HFFc6 (cell line): ENCODE measurements at places on chromosomes 3 and 15. TPM values are rescaled to one million over a fixed set of nuclear protein-coding genes. Genes with fewer than 3 reads are reported as not detected.

Gene TRIP4
- total RNA-seq, result 29.6 and 29.9 TPM in 2 replicates

Gene GALNT15
- total RNA-seq, result 5.3 to 6.4 TPM (median 5.5 TPM) in 3 replicates

Gene LTF
- total RNA-seq, result 0.27 TPM in 1 of 3 replicates, not detected in the others

Gene GOLGA8A
- 2.1 and 2.9 TPM in 2 replicates for total RNA-seq

Gene PATL2
- 0.10 TPM in 1 of 3 replicates, not detected in the others for total RNA-seq

Gene C3orf80
- total RNA-seq, result 0.26 to 0.56 TPM (median 0.51 TPM) in 3 replicates

Gene HCLS1
- total RNA-seq, result 0.69 to 6.3 TPM (median 0.90 TPM) in 3 replicates

Gene PPCDC
- 9.8 to 12.0 TPM (median 10.4 TPM) in 3 replicates for total RNA-seq

Gene ADAMTS17
- total RNA-seq, result not detected in 3 replicates

Gene SLC2A2
- total RNA-seq, result not detected in 2 replicates

DNA sequence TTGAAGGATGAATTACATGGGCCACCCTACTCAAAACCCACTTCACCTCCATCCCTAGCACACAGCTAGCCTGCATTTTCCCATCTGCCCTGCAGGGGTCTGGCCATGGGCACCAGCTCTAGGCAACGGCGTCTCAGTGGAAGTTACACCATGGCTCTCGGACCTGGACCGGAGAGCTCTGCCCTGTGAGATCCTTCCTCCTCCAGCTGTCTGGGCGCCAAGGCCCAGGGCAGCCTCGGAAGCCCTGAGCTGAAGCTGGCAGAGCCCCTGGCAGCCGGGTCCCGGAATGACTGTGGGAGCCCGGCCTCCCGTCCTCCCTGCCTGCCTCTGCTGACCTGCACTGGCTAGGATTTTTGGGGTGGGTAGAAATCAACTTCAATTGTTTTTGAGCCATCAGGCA lies 98.9 kb downstream of the CHSY1 start:
- no peak for DNase-seq

DNA sequence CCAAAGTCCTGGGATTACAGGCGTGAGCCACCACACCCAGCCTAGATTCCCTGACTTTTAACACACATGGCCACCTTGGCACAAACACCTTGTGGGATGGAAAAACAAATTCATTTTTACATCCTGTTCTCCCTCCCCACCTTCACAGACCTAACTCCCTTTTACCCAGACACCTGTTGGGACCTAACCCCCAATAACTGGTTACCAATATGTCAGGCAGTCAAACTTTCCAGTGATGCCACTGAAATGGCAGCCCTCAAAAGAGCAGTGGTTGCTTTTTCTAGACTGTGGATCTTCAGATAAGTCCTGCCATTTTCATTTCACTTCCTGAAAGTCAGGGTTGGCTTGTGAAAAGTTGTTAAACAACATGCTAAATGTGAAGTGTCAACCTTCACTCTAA lies 34.9 kb downstream of the SIN3A start:
- DNase-seq, result no peak

- peak; percentile 25 for DNase-seq
Measured at GRCh38 chr3:11690863-11691766, 47.4 kb upstream of the VGLL4 start.

DNA sequence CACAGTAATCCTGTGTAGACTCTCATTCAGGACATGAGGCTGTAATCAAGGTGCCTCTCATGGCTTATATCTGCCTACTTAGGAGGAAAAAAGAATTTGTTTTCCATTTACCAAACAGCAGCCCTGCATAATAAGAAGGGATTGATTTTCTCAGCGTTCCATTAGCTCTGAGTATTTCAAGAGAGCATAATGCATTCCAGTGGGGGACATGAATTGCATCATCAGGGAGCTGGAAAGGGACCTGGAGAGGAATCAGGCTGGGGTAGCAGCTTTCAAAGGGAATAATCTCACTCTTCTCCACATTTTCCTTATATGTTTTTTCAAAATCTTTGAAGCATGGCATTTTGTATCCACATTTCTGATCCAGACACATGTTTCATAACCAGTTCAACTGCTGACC lies 150.6 kb upstream of the ANKRD28 start:
- DNase-seq, result no peak

DNA sequence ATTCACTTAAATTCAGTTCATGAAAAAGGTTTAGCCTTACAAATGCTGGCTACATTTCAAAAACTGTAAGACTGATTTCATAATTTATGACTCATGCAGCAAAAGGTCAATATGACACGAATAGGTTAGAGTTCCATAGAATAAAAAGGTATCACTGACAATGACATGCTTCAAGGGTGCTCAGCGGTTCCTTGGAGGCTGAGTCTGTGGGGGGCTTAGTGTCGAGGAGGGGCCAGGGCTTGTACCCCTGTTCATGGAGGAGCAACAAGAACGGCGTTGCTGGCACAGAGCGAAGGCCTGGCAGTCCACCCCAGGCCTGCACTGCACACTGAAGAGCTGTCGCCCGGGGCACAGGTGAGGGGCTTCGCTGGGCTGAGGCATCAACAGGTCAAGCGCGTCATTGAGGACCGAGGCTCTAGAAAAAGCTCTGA lies 174.2 kb downstream of the NR1D2 start:
- DNase-seq, result peak; percentile 38

DNA sequence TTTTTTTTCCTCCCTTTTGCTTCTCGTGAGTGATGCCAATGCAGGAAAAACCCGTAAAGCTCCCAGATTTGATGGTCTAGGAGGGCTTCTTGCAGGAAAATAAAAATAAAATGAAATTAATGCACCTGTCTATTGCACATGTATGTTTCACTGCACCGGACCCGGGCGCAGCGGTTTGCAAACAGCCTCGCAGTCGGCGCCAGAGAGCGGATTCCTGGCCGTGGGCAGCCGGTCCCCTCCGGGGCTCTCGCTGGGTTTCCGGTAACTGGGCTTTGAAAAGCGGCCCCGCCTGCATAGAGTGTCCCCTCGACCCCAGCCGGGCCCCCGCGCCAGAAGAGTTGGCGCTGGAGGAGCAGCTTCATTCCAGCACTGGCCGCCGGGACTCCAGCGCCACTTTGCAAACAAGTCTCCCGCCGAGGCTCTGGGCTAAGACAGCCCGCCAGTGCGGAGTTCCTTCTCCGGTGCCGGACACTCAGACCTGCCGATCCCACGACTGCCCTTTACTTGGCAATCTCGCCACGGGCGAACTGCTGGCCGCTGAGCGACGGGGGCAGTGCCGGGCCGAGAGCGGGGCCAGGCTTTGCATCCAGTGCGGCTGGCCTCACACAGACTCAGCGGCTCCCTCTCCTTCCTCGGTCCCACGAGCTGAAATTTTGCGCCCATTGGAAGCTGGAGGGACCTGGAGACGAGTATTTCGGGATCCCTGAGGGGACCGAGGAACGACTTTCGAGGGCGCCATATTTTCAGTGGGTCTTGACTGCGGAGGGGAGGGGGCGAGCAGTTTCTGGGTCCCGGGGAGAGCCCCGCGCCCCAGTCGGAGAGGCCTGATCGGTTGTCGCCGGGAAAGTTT lies 225.9 kb upstream of the C2CD4B start:
- peak; percentile 35 for DNase-seq

GRCh38 chr3:50603261-50604109 lies 8.1 kb downstream of the CISH start:
- DNase-seq, result no peak

DNA sequence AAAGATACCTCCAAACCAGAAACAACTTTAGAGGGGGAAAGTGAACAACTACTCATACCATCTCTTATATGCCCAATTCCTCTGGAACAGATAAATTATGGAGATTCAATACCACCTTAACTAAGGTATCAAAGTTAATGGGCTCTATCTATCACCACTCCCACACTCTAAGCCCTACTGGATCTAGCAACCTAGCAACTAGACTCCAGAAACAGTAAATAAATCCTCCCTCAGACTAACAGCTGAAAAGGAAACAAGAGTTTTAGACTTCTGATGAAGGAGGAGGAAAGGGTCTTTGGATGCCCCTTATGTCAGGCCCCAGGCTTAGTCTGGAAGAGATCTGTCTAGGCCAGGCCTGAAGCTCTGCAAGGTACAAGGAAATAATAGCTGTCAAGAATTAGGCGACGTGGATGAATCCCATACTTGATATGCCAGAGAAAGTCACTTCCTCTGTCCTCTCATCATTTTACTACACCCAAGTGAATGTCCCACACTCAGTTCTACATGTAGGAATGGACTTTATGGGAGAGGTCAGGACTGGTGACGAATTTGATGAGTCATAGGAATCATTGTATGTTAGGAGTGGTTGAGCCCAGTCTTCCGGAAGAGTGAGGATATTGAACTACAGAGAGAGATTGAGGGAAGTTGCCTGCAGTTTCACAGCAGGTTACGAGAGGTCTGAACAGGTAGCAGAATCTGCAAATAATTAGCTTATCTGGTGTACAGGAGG lies 113.8 kb downstream of the AKAP13 start:
- peak; percentile 94 for DNase-seq

DNA sequence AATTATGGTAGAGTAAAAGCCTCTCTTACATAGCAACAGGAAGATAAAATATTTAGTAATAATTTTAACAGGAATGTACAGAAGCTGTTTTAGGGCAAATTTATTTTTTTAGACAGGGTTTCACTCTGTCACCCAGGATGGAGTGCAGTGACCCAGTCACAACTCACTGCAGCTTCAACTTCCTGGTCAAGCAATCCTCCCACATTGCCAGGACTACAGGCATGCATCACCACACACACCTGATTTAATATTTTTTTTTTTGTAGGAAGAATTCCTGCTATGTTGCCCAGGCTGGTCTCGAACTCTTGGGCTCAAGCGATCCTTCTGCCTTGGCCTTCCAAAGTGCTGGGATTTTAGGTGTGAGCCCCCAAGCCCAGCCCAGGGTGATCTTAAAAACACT lies 61.1 kb downstream of the PCCB start:
- DNase-seq, result no peak

DNA sequence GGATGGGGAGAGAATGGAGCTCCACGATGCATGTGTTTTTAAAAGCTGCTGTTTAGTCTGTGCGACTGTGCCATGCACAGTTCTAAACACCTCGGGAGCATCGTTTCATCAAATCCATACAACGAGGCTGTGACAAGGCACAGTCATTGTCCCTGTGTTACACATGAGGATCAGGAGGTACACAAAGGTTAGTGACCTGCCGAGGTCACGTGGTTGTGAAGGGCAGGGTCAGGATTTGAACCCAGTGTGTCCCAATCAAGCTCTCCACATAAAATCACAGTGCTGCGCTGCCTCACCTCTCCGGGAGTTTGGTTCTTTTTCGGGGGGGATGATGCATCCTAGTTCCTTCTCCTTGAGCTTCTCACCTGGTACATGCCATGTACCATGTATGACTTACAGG lies 18.7 kb upstream of the KIF23 start:
- no peak for DNase-seq
